ENCODE measurements at places on chromosomes 2 and 18.

GRCh38 chr2:216015722-216016464 lies 2.5 kb upstream of the MREG start:
- no peak for DNase-seq

DNA sequence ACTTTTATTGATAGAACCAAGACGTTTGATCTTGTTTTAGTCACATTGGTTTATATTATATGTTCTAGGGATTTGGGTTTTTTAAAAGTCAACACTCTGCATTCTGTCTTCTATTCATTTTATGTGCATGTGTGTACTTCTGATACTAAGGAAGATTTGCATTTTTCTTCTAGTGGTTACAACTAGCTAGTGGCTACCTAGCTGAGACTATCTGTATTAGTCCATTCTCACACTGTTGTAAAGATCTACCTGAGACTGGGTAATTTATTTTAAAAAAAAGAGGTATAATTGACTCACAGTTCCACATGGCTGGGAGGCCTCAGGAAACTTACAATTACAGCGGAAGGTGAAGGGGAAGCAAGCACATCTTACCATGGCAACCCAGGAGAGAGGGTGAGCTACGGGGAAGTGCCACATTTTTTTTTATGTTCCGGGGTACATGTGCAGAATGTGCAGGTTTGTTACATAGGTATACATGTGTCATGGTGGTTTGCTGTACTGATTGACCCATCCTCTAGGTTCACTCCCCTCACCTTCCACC lies 69.9 kb downstream of the SP100 start:
- DNase-seq: no peak

DNA sequence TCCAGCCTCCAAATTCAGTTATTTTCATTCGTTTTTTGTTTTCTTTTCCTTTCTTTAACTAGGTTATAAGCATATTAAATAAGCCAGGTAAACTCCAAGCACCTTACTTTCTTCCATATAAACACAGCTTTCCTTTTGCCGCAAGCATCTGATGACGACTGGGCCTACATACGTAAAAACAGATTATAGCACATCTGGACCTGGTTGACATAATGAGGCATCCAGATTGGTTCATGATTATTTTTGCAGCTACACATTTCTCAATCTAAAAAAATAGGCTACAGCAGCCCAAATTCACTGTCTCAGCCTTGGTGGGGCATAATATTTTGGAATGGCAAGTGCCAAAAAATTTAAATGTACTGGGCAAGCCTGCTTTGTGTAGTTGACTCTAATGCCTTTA lies 7.7 kb downstream of the CYP1B1 start:
- DNase-seq: no peak

DNA sequence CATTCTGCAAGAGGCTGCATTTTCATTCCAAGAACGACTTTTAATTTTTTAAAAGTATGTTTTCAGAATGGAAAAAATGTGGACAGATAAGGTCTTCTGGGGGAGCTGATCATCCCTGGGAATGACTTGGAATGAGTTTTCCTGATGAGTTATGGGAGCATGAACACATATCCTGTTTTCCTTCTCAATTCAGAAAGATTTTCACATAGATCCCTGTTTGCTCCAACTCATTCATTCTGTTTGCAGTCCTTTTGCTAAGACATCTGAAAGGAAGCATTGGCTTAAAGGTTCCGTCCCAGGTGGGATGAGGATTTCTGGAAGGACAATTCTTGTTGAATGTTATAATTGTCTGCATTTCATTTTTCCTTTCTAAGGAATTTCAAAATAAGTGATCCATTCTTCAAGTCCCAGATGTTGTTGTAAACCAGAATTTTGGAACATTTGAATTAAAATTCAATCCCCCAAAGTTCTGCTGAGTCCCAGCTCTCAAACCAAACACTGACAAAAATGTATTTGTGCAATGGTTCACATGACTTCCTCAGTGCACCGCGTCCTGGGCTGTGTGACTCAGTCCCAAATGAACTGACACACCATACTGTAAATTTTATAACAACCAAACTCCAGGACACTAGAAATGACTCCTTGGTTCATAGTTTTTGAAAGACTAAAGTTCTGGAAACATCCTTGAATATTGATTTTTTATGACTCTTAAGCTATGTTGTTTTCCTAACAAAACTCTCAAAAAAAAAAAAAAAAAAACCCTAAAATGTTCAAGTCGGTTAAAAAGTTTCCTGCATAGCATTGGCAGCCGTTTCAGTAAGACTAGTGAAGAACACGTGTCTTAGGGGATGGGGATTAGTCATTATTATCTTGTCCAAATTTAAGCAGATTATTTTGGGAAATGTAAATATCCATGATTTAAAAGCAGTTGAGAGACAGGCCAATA lies 281.8 kb upstream of the TCF4 start:
- no peak for DNase-seq

- no peak for DNase-seq
Observed at GRCh38 chr2:148582679-148583511, 61.7 kb upstream of the EPC2 start.

Data from mesothelial cell of epicardium (in vitro differentiated cells).